ENCODE measurements at places on chromosomes 2 and 18. TPM values are rescaled to one million over a fixed set of nuclear protein-coding genes. Genes with fewer than 3 reads are reported as not detected.
A peak's percentile ranks its signal among the peaks of the same experiment; 100 is the strongest.

Gene KIF3C
- total RNA-seq = 15.4 TPM

Gene SCG2
- 0.56 TPM for total RNA-seq

DNA sequence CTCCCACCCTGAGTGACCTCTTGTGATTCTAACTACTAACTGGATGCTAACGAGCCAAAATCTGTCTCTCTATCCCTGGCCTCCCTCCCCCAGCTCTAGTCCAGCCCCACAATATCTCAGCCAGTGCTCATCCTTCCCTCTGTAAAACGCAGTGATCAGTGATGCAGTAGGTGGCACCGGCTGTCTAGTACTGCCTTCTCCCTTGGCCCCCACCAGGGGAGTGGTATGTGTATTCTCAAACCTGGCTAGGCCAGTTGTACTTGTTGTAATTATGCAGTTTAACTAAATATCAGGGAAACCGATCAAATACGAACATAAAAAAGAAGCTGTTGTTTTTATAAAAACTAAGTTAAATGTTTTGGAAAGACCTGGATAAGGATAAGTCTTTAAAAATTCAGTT is 113.2 kb upstream of the ALPP start:
- no peak overlapping the region for H3K27ac ChIP-seq
- H3K4me1 ChIP-seq = no peaks in the 10 kb centered on the region
- DNase-seq = no peak
- H3K4me3 ChIP-seq = no peak overlapping the region

GRCh38 chr2:33287507-33288005 is 188.9 kb upstream of the RASGRP3 start:
- no peak overlapping the region for H3K4me3 ChIP-seq
- no peaks in the 10 kb centered on the region for H3K27me3 ChIP-seq
- H3K36me3 ChIP-seq = peaks cover 36% of the 10 kb centered on the region
- DNase-seq = no peak
- no peak overlapping the region for H3K27ac ChIP-seq
- H3K4me1 ChIP-seq = peaks cover 11% of the 10 kb centered on the region

DNA sequence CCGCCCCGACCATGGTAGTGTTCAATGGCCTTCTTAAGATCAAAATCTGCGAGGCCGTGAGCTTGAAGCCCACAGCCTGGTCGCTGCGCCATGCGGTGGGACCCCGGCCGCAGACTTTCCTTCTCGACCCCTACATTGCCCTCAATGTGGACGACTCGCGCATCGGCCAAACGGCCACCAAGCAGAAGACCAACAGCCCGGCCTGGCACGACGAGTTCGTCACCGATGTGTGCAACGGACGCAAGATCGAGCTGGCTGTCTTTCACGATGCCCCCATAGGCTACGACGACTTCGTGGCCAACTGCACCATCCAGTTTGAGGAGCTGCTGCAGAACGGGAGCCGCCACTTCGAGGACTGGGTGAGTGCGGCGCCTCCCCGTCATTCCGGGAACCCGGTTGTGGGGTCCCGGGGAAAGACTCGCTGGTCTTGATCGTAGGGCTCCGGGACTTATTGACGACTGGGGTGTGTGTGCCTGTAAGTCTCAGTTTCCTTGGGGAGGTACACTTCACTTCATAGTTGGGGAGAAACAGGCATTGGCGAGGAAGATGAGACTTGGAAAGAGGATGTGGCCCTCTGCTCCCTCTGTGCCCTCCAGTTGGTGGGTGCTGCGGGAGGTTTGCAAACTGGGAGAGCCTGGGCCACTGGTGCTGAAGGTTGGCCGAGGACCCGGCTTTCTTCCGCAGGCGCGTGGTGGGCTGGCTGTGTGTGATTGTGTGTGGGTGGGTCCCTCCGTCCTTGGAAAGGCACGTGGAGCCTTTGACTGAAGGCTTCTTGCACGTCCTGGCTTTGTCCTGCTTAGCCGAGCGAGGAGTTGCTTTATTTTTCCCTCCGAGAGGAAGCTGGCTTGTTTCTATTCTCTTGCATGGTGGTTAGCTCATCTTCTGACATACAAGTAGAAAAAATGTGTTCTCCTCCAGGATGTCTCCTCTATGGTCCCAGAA is 886 bp downstream of the PRKCE start:
- H3K36me3 ChIP-seq = no peaks in the 10 kb centered on the region
- peak; percentile 57 for DNase-seq
- no peaks in the 10 kb centered on the region for H3K27me3 ChIP-seq
- H3K27ac ChIP-seq = peak overlapping the region; percentile 77
- H3K4me1 ChIP-seq = peaks cover 4% of the 10 kb centered on the region
- peak overlapping the region; percentile 49 for H3K4me3 ChIP-seq

DNA sequence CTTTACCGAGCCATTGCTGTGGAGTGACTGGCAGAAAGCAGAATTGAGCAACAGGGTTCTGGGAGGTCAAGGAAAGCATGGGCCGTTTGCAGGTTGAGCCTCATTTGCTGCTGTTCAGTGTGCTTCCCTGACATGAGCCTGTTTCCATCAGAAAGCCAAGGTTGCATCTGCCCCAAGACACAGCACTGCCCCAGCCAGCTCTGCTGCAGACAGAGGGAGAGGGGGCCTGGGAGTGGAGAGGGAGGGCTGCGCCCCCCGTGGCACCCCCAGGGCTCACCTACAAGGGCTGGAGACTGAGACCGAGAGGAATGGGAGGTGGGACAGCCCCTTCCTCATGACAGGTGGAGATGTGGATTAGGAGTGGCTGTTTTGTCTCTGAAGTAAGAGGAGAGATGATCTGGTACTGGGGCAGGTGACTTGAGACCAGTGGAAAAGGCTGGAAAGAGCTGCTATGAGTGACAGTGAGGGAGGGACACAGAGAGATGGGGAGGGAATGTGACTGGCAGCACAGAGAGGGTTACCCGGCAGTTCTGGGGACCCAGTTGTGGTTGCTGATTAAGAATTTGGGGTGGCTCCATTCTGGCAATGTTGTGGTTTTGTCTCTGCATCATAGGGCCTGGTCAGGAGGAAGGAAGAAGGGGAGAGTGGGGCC is 218.0 kb downstream of the DYSF start:
- H3K27ac ChIP-seq = no peak overlapping the region
- H3K4me3 ChIP-seq = no peak overlapping the region
- DNase-seq = no peak
- H3K4me1 ChIP-seq = no peaks in the 10 kb centered on the region
- peaks cover 7% of the 10 kb centered on the region for H3K27me3 ChIP-seq

- DNase-seq = no peak
- no peak overlapping the region for H3K27ac ChIP-seq
- H3K27me3 ChIP-seq = peaks cover 34% of the 10 kb centered on the region
- H3K36me3 ChIP-seq = no peaks in the 10 kb centered on the region
- peak overlapping the region; percentile 38 for H3K4me3 ChIP-seq
Measured at GRCh38 chr2:229713371-229714079, 830 bp downstream of the DNER start.
